Stimulated activated CD8-positive, alpha-beta memory T cell treated with anti-CD3 and anti-CD28 coated beads, Interleukin-2, amount 100 ng/mL, for 1 hour (primary cell): ENCODE measurements at places on chromosomes 5 and 9.

GRCh38 chr9:82126256-82126655 lies 137.7 kb downstream of the SPATA31D1 start:
- no peak for DNase-seq

- DNase-seq, result no peak
Measured at GRCh38 chr5:2283481-2284045, 400.8 kb upstream of the IRX4 start.

- no peak for DNase-seq
Measured at GRCh38 chr5:156783092-156783491, 67.0 kb upstream of the PPP1R2B start.

- no peak for DNase-seq
Measured at GRCh38 chr5:15354021-15354420, 146.0 kb upstream of the FBXL7 start.

DNA sequence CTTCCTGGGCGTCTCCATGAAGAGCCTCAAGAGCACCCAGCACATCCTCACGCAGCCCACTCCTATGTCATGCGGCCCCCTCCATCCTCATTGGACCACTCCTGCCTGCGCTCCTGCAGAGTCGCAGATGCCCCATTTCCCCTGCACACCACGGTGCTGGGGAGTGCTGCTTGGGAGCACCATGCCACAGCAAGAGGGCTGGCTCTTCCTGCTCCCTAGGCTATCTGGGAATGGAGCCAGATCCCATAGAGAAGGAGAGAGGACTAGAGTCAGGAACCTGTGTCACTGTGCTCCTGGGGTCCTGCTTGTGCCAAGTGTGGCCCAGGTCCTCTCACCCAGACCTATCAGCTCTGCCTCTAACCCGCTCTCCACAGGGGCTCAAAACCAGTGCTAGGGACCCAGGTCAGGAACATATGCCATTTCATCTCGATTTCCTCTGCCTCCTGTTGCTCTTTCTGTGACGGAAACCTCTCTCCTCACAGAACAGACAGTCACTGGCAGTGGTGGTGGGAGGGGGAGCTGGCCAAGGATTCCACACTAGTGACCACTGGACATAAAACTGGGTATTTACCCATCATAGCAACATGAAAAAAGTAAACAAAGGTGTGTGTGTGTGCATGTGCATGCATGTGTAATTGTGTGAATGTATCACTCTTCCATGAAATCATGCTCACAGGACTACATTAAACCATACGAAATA lies 178.4 kb downstream of the TTLL11 start:
- no peak for DNase-seq

DNA sequence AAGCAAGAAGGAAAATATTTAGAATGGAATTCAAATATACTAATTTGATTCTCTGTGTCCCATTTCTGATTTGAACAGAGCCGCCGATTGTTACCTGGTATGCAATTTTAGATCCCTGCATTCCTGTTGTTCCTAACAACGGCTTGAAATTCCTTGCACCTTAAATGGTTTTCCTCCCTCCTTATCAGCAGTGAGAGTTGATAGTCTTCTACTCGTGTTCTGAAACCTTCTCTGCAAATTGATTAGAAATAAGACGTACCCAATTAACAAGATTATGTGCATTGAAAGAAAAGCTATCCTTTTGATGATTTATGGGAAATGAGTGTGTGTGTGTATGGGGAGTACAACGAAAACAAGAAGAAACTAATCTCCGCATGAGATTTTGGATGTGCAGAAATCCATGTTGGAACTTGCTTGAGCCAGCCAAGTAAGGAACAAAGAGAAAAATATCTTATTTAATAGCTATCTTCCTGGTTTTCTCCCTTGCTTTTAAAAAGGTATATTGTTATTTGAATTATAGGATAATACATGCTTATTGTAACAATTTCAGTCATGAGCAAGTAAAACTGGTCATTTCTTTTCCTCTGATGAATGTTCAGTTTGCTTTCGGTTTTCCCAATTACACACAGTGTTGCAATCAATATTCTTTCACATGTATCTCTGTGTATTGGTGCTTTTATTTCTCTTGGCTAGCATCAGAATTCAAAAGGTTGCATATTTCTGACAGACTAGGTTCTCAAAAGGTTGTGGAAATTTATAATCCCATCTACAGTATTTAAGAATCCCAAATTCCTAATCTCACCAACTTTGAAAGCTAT lies 211.1 kb upstream of the ACTBL2 start:
- DNase-seq, result no peak

DNA sequence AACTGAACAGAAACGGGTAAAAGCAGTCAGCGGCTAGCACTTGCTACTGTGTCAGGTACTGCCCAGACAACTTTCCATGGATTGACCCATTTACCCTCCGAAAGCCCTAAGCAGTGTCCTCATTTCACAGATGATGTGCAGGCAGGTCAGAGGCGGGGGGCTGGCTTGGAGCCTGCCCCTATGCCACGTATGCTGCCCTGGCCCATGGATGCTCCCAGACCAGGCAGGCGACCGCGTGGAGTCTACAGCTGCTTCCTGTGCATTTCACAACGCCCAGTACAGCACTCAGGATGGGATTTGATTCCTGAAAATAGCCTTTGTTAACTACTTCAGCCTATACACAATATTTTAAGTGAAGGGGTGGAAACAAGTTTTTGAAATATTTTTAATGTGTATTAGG lies 202.9 kb downstream of the NXNL2 start:
- DNase-seq, result no peak

DNA sequence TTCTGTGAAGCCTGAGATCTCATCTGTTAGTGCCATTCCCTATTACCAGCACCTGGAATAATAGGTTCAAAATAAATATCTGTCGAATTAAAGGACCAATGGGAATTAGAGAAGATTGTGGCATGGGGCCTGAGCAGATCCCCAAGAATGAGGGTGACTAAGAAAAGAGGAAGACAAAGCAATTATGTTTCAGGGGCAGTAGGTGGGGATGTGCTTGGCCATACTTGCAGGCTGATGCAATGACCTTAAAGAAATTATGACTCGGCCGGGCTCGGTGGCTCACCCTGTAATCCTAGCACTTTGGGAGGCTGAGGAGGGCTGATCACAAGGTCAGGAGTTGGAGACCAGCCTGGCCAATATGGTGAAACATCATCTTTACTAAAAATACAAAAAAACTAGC lies 562.8 kb downstream of the PTPRD start:
- DNase-seq, result no peak

GRCh38 chr5:150582241-150583109 lies 58.0 kb upstream of the SYNPO start:
- no peak for DNase-seq

- DNase-seq, result no peak
Measured at GRCh38 chr5:59829386-59829785, 64.1 kb downstream of the PDE4D start.

GRCh38 chr5:125249400-125249799 lies 503.0 kb upstream of the ZNF608 start:
- no peak for DNase-seq

DNA sequence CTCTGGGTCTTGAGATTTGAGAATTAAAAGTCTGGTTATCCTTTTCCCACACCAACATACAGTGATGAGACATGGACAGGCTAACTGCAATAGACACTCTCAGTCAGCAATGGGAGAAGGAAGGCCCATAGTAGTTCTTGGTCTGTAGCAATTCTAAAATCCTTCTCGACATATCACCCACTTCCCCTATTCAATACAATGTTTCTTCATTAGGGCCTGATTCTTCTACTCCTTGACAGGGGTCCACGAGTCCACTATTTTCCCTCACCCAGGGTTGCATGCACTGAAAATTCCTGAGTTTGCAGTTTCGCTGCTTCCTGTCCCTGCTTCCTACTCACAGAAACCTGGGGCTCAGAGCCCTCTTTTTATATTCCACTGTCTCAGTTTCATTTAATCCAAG lies 402.8 kb downstream of the MAT2B start:
- DNase-seq, result no peak

- DNase-seq, result no peak
Measured at GRCh38 chr5:174291162-174291561, 245.7 kb downstream of the NSG2 start.

DNA sequence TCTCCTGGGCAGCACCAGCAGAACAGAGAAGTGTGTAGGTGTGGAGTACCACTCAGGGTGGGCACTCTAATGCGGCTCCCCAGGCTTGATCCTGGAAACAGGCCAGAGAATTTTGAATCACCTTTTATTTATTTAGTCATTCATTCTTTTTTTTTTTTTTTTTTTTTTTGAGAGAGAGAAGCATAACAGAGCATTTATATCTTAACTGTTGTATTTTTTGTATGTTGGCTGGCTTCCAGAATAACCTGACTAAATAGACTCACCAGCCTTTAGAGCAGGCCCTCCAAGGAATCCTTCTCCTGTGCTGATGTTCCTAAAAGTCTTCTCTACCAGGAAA lies 153.4 kb downstream of the PIK3R1 start:
- no peak for DNase-seq

- DNase-seq, result no peak
Measured at GRCh38 chr5:181035991-181036815, 3.9 kb upstream of the BTNL9 start.

DNA sequence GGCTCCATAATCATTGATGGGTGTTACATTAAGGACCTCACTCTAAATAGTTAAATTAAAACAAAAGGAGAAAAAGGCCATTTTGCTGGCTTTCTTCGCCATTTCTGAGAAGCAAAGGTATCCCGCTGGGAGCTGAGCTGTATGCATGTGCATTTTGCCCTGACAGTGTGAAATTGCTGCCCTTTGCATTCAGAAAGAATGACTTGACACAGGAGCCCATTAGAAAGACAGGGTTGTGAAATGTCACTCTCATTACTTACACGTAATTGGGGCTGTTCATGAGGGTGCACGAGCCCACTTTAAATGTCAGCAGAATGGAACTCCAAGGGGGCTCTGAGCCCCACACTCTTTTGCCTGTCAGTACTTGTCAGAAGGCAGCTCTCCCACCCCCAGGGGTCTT lies 85.0 kb downstream of the SEMA4D start:
- no peak for DNase-seq

- DNase-seq, result no peak
Measured at GRCh38 chr9:83536332-83536731, 1.9 kb downstream of the FRMD3 start.

DNA sequence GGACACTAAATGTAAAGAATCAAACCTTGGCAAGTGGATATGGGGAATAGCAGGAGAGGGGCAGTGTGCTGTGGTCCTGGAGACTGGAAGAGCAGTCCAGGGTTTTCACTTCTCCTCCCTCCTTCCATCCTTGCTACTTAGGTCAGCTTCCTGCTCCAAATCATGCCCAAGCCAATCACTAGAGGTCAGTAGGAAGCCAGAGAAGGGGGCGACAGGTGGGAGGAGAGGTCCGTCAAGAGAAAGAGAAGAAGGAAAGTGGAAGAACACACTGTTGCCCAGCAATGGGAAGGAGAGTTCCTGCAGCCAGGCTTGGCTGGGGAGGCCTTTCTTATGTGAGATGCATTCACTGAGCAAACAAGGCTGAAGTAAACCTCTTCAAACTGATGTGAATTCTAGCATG lies 289.6 kb downstream of the DTWD2 start:
- no peak for DNase-seq

DNA sequence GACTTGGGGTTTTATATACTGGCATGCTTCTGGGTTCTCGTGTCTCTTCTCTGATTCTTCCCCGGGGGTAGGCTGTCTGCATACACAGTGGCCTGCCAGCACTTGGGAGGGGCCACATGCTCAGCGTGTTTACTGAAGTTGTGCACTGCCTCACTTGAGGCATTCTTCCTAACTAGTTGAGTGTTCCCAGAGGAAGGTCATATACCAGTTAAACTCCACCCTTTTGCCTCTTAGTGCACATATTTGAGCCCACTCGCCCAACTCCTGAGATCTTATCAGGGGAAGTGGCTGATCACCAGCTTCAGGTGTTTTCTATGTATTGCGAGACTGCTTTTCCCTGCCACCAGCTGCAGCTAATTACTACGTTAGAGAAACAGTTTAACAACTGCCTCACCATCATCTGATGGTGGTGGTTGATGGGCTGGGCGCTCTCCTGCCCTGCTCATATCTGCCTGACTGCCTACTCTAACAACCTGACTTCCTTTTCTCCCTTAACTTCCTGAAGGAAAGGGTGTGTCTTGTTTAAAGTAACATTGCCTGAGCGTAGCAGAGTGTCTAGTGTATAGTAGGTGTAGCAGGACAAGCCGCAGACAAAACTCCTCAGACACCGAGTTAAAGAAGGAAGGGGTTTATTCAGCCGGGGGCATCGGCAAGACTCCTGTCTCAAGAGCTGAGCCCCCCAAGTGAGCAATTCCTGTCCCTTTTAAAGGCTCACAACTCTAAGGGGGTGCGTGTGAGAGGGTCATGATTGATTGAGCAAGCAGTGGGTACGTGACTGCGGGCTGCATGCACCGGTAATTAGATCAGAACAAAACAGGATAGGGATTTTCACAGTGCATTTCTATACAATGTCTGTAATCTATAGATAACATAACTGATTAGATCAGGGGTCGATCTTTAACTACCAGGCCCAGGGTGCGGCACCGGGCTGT lies 60.1 kb upstream of the CLINT1 start:
- DNase-seq, result no peak

DNA sequence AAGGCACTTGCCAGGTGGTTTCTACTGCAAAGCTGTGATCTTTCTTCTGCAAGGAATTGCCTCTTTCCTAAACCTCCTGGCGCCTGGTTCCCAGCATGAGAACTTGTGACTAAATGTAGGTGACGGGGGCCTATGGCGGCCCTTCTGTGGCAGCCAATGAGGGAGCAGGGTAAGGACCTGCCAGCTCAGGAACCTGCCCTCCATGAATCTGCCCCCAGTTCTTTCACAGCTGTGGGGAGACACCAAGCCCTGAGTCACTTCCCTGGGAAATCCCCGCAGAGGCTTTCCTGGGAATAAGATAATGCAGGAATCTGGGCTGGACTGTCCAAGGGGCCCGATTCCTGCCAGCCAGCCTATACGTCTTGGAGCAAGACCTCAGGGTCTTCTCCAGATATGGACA lies 56.7 kb upstream of the CTNNA1 start:
- DNase-seq, result no peak

GRCh38 chr5:59799668-59800346 lies 93.7 kb downstream of the PDE4D start:
- DNase-seq, result no peak

DNA sequence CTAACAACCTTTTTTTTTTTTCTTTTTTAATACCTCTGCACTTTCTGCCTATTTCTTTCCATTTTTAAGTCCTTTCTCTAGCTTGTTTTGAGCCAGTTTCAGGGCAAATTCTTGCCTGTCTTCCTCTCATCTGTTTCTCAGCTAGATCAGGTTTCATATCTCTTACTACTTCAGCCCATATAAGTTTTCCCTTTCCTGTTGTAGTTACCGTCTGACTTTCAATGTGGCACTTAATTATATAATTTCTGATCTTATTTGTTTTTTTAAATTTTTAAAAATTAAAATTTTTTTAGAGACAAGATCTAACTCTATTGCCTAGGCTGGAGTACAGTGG lies 104.7 kb upstream of the ELL2 start:
- DNase-seq, result no peak

- no peak for DNase-seq
Measured at GRCh38 chr5:17805227-17805825, 171.1 kb downstream of the TAF11L14 start.
